ENCODE measurements at places on chromosomes 5 and 9. TPM values are rescaled to one million over a fixed set of nuclear protein-coding genes. Genes with fewer than 3 reads are reported as not detected.

Gene ZDHHC11B
- total RNA-seq = 1.5 TPM

Gene PWWP2A
- total RNA-seq = 10.5 TPM

Gene ARL14EPL
- 0.11 TPM for total RNA-seq

Gene CARD6
- total RNA-seq = 3.0 TPM

Gene PITX1
- 30.9 TPM for total RNA-seq
